ENCODE measurements at places on chromosomes 7 and 10.

- DNase-seq: no peak
Measured at GRCh38 chr7:25885057-25885576, 266.9 kb upstream of the NFE2L3 start.

DNA sequence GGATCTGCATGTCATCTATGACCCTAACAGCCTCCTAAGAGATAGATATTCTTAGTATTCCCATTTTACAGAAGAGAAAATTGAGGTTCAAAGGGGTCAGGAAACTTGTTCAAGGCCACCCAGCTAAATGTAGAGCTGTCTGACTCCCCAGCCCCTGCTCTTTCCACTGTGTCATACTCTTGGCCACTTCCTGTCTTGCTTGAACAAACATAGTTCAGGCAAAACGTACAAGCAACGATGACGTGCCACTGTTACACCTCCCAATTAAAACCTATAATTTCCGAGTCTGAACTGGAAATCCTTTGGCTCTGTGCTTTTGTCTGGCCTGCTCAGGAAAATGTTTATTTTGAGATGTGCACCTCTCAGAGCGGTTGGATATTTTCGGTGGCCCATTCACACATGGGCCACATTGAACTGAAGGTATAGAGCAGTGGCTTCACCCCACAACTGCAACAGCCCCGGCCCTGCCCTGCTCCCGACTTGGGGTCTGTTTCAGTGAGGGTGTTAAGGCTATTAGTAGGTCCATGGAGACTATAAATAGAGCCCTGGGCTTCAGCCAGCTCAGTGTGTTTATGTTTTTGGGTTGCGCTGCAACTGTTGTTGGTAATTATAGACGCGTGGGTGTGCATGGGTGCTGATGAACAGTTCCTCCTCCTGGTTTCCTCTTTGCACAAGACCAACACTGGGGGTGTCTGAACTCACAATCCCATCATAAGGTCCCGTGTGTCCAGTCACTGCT lies 172.3 kb upstream of the ADO start:
- no peak for DNase-seq

DNA sequence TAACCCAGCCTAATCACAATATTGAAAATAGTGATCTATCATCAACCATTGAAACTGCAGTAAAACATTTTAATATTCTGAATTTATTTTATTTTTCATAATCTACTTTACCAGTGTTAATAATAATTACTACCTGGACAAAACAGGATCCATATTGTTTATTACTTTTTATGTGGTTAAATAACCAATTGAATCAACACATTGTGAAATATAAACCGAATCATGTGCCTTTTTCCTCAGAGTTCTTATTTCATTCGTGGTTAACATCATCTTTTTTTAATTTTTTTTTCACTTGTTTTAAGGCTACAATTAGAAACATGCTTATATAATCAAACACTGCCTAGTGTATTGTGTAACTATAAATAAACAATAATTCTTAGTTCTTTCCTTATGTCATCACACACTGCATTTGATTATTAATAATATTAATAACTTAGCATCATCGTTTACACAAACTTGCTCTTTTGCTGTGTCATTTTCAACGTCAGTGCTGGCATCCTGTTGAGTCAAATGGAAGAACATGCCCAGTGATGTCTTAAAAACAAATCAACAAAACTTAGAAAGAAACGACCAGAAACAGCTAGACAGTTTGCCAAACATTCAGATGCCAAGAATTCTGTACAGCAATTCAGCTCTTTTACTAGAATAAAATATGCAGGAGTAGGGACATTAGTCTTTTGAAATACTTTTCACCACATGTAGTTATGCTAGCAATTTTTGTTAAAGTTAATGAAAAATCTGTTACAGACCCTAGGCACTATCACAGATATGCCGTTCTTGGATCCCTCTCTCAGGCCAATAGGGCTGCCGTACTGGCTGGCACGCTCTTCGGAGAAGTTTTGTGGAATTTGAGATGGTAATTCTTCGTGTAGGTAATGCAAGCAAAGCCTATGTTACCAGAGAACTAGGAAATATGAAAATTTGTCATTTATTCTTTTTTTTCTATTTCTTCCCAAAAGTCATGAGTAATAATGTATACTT lies 330.4 kb upstream of the SEMA3A start:
- no peak for DNase-seq

- no peak for DNase-seq
Measured at GRCh38 chr10:84331091-84331490, 2.7 kb downstream of the CCSER2 start.

DNA sequence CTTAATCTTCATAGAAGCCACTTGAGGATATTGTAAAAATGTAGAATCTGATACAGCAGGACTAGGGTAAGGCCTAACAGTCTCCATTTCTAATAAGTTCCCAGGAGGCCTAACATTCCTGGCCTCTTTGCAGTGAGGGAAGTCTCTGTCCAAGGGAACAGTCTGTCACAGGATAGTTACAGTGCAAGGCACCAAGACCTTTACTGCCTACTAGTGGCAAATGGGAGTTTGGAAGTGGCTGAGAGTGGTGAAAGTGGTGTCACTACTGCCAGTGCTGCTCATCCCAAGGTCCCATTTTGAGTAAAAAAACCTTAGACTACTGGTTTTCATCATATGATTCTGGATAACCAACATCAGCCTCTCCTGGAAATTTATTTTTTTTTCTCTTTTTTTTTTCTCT lies 619.5 kb upstream of the SEMA3D start:
- no peak for DNase-seq

DNA sequence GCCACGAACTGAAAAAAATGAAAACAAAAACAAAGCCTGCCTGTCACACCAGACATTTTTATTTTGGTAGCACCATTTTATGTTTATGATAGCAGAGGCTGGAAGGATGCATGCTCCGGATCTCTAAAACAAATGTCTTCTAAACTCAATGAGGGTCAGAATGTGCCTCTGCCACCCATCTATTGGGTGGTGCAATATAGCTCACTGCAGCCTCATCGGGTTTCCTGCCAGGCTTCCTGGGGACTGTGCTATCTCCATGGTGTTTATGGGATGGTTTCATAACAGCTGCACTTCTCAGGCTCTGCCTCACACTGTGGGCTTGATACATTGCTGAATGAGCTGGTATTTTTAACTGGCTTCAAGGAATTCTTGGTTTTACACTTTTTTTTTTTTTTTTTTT lies 94.4 kb downstream of the ITIH5 start:
- DNase-seq: no peak

GRCh38 chr7:36201122-36201723 lies 48.2 kb downstream of the EEPD1 start:
- DNase-seq: no peak

GRCh38 chr7:1407892-1408291 lies 51.4 kb downstream of the MICALL2 start:
- no peak for DNase-seq

DNA sequence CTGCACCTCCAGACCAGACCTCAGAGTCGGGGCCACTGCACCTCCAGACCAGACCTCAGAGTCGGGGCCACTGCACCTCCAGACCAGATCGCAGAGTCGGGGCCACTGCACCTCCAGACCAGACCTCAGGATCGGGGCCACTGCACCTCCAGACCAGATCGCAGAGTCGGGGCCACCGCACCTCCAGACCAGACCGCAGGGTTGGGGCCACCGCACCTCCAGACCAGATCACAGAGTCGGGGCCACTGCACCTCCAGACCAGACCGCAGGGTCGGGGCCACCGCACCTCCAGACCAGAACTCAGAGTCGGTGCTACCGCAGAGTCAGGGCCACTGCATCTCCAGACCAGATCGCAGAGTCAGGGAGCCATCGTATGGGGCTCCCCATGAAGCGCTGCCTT lies 105.9 kb downstream of the ACTR3B start:
- no peak for DNase-seq

- no peak for DNase-seq
Measured at GRCh38 chr7:127941476-127942210, 89.6 kb downstream of the LRRC4 start.

GRCh38 chr10:92142949-92143348 lies 147.9 kb downstream of the CPEB3 start:
- no peak for DNase-seq

DNA sequence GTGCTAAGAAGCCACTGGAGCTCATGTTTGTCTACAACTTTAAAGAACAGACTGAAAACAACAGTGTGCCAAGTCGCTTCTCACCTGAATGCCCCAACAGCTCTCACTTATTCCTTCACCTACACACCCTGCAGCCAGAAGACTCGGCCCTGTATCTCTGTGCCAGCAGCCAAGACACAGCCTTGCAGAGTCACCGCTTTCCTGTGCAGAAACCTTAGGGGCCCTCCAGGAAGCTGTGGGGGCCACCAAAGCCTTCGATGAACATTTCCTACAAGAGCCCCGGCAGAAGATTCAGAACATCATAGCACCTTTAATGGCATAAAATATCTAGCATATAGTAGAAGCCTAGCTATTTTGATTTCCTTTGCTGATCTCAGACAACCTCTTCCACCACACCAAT lies 88.0 kb upstream of the PRSS58 start:
- DNase-seq: no peak

DNA sequence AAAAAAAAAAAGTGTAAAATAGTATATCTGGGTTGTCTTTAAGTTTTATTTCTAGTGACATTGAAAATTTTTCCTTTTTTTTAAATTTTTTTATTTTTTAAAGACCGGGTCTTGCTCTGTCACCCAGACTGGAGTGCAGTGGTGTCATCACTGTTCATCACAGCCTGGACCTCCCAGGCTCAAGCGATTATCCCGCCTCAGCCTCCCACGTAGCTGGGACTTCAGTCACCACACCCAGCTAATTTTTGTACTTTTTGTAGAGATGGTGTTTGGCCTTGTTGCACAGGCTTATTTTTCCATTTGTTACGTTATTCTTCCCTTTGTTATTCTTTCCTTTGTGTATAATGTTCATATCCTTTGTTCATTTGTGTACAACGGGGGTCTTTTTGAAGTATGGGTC lies 30.1 kb downstream of the TSPAN14 start:
- no peak for DNase-seq

- DNase-seq: no peak
Measured at GRCh38 chr10:72598769-72599701, 26.8 kb downstream of the MICU1 start.

- no peak for DNase-seq
Measured at GRCh38 chr10:103479135-103479534, at the start of gene CALHM3. Gene CALHM3 (minus strand): TSS chr10:103479240. CDS start chr10:103479032, 208 bp downstream.

- no peak for DNase-seq
Measured at GRCh38 chr7:131027287-131027773, 293.3 kb upstream of the KLF14 start.

DNA sequence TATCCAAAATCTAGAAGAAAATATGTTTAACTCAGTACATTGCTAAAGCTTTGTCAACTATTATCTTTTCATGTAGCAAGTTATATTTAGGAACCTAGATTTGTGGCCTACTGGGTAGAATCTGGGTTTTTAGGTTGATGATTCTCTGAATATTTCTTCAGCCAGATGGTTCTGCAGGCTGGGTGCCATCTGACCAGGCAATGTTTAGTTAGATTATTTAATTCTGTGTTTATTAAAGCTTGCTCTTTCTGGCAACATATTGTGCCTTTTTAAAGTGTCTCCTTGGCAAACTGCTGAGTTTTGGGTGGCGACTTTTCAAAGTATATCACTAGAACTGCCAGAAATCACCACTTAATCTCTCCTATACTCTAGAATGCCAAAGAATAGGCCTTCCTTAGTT lies 114.1 kb downstream of the LHFPL3 start:
- no peak for DNase-seq

- DNase-seq: no peak
Measured at GRCh38 chr10:61921143-61921542, 19.6 kb downstream of the ARID5B start.

- DNase-seq: no peak
Measured at GRCh38 chr7:27115221-27116026, 12.9 kb upstream of the HOXA2 start.

GRCh38 chr7:34454381-34454780 lies 203.6 kb upstream of the NPSR1 start:
- DNase-seq: no peak

DNA sequence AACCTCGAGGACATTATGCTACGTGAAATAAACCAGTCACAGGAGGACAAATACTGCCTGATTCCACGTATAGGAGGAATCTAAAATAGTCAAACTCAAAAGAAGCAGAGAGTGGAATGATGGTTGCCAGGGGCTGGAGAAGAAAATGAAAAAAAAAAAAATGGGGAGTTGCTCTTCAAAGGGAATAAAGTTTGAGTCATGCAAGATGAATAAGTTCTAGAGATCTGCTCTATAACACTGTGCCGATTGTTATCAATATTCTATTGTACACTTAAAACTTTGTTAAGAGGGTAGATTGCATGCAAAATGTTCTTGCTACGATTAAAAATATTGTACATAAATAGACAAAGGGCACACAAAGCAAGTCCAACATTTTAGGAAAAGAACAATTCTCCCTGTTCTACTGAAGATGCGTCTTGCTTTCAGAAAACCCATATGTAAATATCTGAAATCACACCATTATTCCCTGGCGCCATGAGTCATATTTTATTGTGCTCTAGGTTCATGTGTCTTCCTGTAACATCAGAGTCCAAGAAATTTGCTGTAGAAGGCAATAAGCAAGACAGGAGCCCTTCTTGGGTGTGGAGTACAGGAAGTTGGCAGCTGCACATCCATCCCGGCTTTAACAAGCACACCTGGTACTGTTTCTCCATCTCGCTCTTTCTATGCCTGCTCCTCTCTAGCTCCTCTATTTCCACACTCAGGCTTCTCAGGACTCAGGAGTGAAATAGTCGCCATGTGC lies 145.9 kb downstream of the GFRA1 start:
- no peak for DNase-seq

DNA sequence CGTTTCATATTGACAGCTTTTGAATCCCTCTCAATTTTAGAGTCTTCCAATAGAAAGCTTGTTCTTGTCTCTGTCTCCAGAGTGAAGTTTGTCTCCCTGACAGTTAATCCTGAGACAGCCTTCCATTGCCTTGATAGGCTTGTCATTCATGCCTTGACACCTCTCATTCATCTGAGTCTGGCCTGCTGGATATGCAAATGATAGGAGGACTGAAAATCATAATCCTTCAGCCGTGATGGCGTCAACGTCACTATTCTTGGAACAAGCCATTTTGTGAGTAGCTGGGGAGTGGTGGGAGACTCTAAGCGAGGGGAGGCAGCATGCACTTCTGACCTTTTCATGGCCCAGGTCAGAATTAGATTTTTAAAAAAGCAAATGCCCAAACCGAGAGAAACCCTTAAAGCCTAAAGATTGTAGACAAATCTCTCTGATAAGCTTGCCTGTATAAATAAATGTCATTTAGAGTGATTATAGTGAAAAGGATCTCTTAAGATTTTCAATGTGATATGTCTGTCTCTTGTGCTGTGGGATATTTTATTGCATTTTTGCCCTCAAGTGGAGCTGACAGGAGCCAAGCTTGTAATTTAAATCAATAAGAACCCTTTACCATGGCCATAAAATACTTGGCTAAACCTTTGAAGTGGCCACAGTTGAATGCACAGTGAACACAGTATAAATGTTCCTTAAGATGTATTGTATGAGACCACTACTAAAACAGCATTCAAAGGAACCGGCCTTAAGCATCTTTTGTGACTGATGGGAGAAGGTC lies 148.8 kb downstream of the SNX10 start:
- DNase-seq: no peak

DNA sequence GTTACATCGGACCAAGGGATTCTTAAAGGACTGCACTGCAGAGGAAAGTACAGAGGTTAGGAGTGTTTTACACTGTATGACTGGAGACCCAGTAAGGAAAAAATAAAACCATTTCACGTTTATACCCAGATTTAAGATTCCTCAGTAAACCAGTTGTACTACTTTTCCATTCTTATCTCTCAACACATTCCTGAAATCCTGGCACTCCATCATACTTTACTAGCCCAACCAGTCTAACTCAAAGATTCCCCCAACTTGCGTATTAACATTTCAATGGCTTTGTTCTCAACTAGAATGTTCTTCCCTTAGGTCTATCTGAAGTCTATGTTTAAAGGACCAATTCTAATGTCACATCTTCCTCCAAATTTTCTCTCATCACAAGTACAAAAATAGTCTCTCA lies 8.0 kb downstream of the CCDC186 start:
- no peak for DNase-seq

All from activated T-helper 9 cell treated with anti-CD3 and anti-CD28 coated beads, Interleukin-2, amount 50 U/mL, for 16 hours (primary cell).